ENCODE measurements at places on chromosomes 6 and 20.

DNA sequence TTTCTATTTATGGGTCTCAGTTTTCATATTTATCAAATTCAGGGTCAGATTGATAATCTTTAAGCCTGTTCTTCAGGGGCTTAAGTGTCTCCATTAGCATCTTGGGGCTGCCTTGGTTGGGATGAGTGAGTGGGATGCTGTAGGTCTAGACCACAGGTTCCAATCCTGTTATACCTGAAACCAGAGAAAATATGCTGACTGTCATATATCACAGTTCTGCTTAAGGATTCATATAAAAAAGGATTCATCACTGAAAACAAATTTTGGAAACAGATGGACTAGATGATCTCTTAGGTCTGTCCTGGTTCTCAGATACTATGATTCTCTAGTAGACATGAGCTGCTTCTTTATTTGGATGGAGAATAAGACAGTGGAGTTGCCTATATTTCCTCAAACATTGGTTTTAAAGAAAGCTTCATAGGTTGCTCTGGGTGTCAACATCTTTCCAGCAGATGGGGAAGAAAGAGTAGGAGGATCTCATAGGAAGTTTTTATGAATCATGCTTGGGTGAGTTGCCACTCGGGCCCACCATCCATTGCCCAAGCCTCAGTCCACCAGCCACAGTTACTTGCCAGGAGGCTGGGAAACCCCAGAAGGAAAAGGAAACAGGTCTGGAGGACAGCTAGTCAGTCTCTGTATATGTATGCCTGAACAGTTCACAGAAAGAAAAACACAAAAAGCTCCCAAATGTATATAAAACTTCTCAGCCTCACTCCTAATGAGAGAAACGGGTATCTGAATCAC is 42.9 kb upstream of the MAP7 start:
- DNase-seq = no peak

- DNase-seq = no peak
These were observed 18.0 kb upstream of the MAFB start for GRCh38 chr20:40706977-40707582.

- no peak for DNase-seq
These were observed 18.4 kb downstream of the MOCS1 start for GRCh38 chr6:39915866-39916265.

- DNase-seq = no peak
These were observed 40.3 kb downstream of the MTHFD1L start for GRCh38 chr6:150905769-150906168.

- DNase-seq = no peak
These were observed 497.8 kb downstream of the PREX1 start for GRCh38 chr20:48329676-48330664.

DNA sequence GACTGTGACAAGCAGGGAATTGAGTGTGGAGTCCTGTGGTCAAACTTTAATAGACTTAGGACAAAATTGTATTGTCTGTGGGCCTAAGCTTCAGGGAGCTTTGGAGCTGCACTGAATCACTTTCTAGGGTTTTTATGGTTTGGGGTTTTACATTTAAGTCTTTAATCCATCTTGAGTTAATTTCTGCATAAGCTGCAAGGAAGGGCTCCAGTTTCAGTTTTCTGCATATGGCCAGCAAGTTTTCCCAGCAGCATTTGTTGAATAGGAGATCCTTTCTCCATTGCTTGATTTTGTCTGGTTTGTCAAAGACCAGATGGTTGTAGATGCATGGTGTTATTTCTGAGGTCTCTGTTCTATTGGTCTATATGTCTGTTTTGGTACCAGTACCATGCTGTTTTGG is 113.4 kb upstream of the NXT1 start:
- no peak for DNase-seq

Data from stimulated activated CD4-positive, alpha-beta T cell treated with anti-CD3 and anti-CD28 coated beads, Interleukin-1b, Interleukin-23, amount 100 ng/mL, for 1 hour (primary cell).